ENCODE measurements at places on chromosomes 12 and 14.

- DNase-seq, result no peak
Observed at GRCh38 chr14:75479770-75480600, 42.3 kb upstream of the BATF start.

GRCh38 chr14:55347040-55347439 lies 64.6 kb downstream of the ATG14 start:
- no peak for DNase-seq

GRCh38 chr12:118354903-118355302 lies 17.8 kb downstream of the TAOK3 start:
- DNase-seq, result no peak

- no peak for DNase-seq
Observed at GRCh38 chr14:55881577-55882241, 236.5 kb upstream of the PELI2 start.

All from C1 segment of cervical spinal cord (tissue), 14 donors.